Kidney (tissue), 22 donors: ENCODE measurements at places on chromosomes 6 and 20. TPM values are rescaled to one million over a fixed set of nuclear protein-coding genes. Genes with fewer than 3 reads are reported as not detected.

The CDH22 gene
- total RNA-seq = 1.6 TPM

The SLC22A1 gene
- total RNA-seq = 2.3 TPM

The ZNF311 gene
- 1.6 TPM for total RNA-seq

The OPN5 gene
- total RNA-seq = 0.16 TPM

The RAD21L1 gene
- not detected for total RNA-seq

The ENTPD6 gene
- total RNA-seq = 95.7 TPM

The APOM gene
- 4.6 TPM for total RNA-seq

The NKAPL gene
- 1.2 TPM for total RNA-seq

The TAGAP gene
- 8.8 TPM for total RNA-seq

The HEY2 gene
- 10.7 TPM for total RNA-seq

The LHFPL5 gene
- 0.47 TPM for total RNA-seq

The PNLDC1 gene
- total RNA-seq = not detected

The LZTS3 gene
- 20.0 TPM for total RNA-seq

The CGA gene
- total RNA-seq = not detected

The SLC44A4 gene
- 137 TPM for total RNA-seq

The SLC32A1 gene
- total RNA-seq = not detected

The CLPSL2 gene
- total RNA-seq = not detected

The TRIM26 gene
- total RNA-seq = 63.9 TPM

The ABCC10 gene
- total RNA-seq = 30.2 TPM

The GPX5 gene
- total RNA-seq = not detected

The CDSN gene
- total RNA-seq = 0.13 TPM

The SLC35D3 gene
- not detected for total RNA-seq

The BCAS1 gene
- total RNA-seq = 4.8 TPM

The CLPSL1 gene
- not detected for total RNA-seq

The PAK5 gene
- 0.13 TPM for total RNA-seq

The CTCFL gene
- not detected for total RNA-seq

The LBP gene
- total RNA-seq = 2.3 TPM

The RBM24 gene
- 1.5 TPM for total RNA-seq

The ACTL10 gene
- total RNA-seq = 3.0 TPM

The ADGRF1 gene
- total RNA-seq = 58.8 TPM

The FABP7 gene
- total RNA-seq = not detected

The LTB gene
- total RNA-seq = 18.5 TPM

The NFATC2 gene
- 10.5 TPM for total RNA-seq

The RRAGD gene
- total RNA-seq = 31.5 TPM

The PPP1R11 gene
- 71.6 TPM for total RNA-seq

The SLC4A11 gene
- 7.6 TPM for total RNA-seq

The NUS1 gene
- total RNA-seq = 35.8 TPM

The FAM210B gene
- total RNA-seq = 27.2 TPM

The SLC13A3 gene
- total RNA-seq = 31.5 TPM

The CAGE1 gene
- not detected for total RNA-seq

The MOG gene
- total RNA-seq = not detected

The RANBP9 gene
- 29.0 TPM for total RNA-seq

The MICAL1 gene
- total RNA-seq = 38.7 TPM

The RIPOR2 gene
- 24.2 TPM for total RNA-seq

The TFAP2A gene
- 16.2 TPM for total RNA-seq

The DPPA5 gene
- not detected for total RNA-seq

The LAMP5 gene
- 0.82 TPM for total RNA-seq

The ZSWIM3 gene
- total RNA-seq = 3.2 TPM
